ENCODE measurements at places on chromosomes 13 and 19.

GRCh38 chr19:19256072-19256969, 16.8 kb downstream of the TM6SF2 start:
- no peaks in the 10 kb centered on the region for H3K36me3 ChIP-seq
- H3K4me3 ChIP-seq, result no peak overlapping the region
- no peak overlapping the region for H3K27ac ChIP-seq
- DNase-seq, result no peak
- H3K27me3 ChIP-seq, result peaks cover 26% of the 10 kb centered on the region

GRCh38 chr13:113550453-113550852, 34.1 kb upstream of the TFDP1 start:
- H3K27me3 ChIP-seq, result no peaks in the 10 kb centered on the region
- H3K4me1 ChIP-seq, result no peaks in the 10 kb centered on the region
- no peak overlapping the region for H3K27ac ChIP-seq
- no peak for DNase-seq

DNA sequence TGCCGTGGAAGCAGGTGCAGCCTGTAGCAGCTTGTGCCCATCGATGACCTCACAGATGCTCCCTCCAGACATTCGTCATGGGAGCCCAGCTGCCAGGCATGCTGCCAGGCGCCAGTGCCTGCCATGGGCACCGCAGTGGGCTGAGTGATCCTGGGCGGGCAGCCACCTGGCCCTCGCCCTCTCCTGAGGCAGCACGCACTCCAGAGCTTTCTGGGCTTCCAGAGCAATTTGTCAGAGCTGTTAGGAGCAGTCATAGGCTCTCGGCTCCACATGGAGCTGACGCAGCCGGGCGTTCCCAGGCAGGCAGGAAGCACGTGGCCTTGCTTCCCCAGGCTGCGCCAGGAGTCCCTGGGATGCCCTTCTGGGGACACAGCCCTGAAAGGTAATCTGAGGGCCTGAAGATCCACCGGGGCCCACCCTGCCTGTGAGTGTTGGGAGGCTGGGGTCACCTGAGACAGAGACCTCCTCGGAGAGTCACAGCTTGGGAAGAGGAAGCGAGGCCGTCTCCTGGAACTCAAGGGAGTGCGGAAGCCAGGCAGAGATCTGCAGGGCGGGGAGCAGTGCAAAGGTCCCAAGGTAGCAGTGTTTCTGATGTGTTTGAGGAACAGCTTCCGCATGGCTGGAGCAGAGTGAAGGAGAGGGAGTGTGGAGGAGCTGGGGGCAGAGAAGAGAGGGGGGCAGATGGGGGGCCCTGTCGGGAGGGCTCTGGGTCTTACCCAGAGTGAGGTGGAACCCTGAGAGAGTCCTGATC, 50.6 kb downstream of the DPF1 start:
- no peaks in the 10 kb centered on the region for H3K4me1 ChIP-seq
- H3K36me3 ChIP-seq, result no peaks in the 10 kb centered on the region
- no peak overlapping the region for H3K27ac ChIP-seq
- H3K4me3 ChIP-seq, result no peak overlapping the region

- no peak for DNase-seq
- peaks cover 12% of the 10 kb centered on the region for H3K4me1 ChIP-seq
- H3K36me3 ChIP-seq, result no peaks in the 10 kb centered on the region
- no peak overlapping the region for H3K4me3 ChIP-seq
- no peak overlapping the region for H3K27ac ChIP-seq
- peaks cover 19% of the 10 kb centered on the region for H3K27me3 ChIP-seq
These were observed 19.6 kb upstream of the LILRA2 start for GRCh38 chr19:54554006-54554405.

DNA sequence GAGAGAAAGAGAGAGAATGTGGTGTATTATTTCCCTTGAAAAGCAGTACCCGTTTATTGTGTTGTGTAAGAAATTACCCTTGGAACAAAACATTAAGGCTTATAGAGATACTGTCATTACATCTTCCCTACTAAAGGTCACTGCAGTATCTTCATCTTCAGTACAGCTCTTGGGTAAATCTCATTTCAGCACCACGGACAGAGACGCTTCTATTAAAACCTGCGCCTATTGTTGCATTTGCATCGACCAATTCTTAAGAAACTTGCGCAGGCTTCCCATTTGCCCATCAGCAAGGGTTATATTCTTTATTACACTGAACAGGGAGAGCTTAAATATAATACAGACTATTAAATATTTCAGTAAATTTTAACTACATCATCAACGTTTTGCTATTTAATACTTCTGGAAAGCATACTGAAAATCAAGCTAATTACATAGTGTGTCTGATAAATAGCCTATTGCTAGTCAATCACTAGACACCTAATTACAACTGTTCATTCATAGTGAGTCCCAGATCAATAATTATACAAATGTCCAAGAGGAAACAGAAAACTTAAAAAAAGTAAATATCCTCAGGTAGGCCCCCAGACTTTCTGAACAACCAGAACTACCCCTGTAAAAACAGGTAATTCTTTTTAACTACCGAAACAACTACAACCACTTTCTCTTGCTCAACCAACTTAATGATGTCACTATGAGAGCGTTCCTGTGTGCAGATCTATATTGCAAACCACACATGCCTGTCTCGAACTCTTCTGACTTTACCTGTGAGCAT, 350.6 kb downstream of the LIG4 start:
- no peak overlapping the region for H3K4me3 ChIP-seq
- no peak for DNase-seq
- peaks cover 32% of the 10 kb centered on the region for H3K27me3 ChIP-seq
- no peak overlapping the region for H3K27ac ChIP-seq
- no peaks in the 10 kb centered on the region for H3K36me3 ChIP-seq

GRCh38 chr13:59689057-59689456, 474.7 kb downstream of the DIAPH3 start:
- no peaks in the 10 kb centered on the region for H3K27me3 ChIP-seq
- no peak for DNase-seq
- H3K4me1 ChIP-seq, result peaks cover 3% of the 10 kb centered on the region
- no peak overlapping the region for H3K4me3 ChIP-seq
- no peak overlapping the region for H3K27ac ChIP-seq
- H3K36me3 ChIP-seq, result no peaks in the 10 kb centered on the region

- no peak for DNase-seq
- no peaks in the 10 kb centered on the region for H3K4me1 ChIP-seq
- H3K36me3 ChIP-seq, result no peaks in the 10 kb centered on the region
- no peaks in the 10 kb centered on the region for H3K27me3 ChIP-seq
- no peak overlapping the region for H3K4me3 ChIP-seq
These were observed 124.2 kb downstream of the CACNA1A start for GRCh38 chr19:13381827-13382632.

DNA sequence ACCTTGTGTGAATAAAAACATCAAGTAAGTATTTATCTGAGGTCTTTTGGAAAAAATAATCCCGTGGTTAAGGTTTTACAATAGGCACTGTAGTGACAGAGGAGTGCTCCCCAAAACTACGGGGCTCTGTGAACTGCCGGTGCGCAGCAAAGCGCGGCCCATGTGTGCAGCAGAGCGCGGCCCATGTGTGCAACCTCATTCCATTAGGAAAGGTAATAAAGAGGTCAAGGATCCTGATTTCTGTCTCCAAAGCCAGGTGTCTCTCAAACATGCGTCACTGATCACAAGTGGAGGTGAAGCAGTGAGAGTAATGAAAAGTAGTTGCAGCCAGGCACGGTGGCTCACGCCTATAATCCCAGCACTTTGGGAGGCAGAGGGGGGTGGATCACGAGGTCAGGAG, 58.7 kb downstream of the MRPL57 start:
- H3K4me1 ChIP-seq, result peaks cover 18% of the 10 kb centered on the region
- H3K27ac ChIP-seq, result no peak overlapping the region
- H3K36me3 ChIP-seq, result peaks cover 2% of the 10 kb centered on the region
- peaks cover 3% of the 10 kb centered on the region for H3K27me3 ChIP-seq
- no peak overlapping the region for H3K4me3 ChIP-seq

GRCh38 chr19:19600793-19601330, 17.6 kb downstream of the PBX4 start:
- H3K36me3 ChIP-seq, result peaks cover 38% of the 10 kb centered on the region
- H3K4me1 ChIP-seq, result peaks cover 76% of the 10 kb centered on the region
- H3K4me3 ChIP-seq, result no peak overlapping the region
- H3K27ac ChIP-seq, result peak overlapping the region; percentile 89
- no peaks in the 10 kb centered on the region for H3K27me3 ChIP-seq
- DNase-seq, result no peak

- DNase-seq, result no peak
- peaks cover 2% of the 10 kb centered on the region for H3K4me1 ChIP-seq
- no peak overlapping the region for H3K4me3 ChIP-seq
- H3K27ac ChIP-seq, result no peak overlapping the region
These were observed 32.3 kb upstream of the FGF9 start for GRCh38 chr13:21638319-21639282.

DNA sequence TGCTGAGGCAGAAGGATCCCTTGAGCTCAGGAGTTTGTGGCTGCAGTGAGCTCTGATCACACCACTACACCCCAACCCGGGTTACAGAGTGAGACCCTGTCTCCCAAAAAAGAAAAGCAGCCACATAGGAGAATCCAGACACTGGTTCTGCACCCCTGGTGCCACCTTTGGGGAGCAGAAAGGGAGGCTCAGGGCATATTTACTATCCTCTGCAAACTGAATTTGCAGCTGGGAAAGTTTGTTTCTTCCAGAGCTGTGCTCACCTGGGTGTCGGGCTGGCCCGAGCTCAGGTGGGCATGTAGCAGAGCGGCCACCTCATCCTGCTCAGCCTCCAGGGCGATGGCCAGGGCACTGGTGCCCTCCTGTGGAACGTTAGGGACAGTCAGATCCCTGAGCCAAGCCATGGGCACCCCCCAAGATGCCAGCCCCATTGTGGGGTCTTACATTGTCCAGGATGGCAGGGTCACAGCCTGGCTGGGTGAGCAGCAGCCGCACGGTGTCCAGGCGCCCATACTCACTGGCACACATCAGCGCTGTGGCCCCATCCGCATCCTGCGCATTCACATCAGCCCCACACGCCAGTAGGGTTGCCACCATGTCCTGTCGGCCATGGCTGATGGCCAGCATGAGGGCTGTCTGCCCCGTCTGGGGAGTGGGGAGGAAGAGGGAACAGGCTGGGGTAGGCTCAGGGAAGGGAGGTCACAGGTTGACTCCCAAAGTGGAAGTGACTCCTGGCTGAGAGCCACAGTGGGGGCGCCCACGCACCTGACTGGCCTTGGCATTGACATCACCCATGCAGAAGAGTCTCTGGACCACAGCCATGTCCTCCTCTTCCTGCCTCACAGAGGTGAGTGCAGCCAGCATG, 3.1 kb downstream of the RPS28 start:
- H3K4me1 ChIP-seq, result peaks cover 31% of the 10 kb centered on the region
- H3K4me3 ChIP-seq, result no peak overlapping the region
- no peaks in the 10 kb centered on the region for H3K27me3 ChIP-seq
- H3K36me3 ChIP-seq, result peaks cover 25% of the 10 kb centered on the region
- H3K27ac ChIP-seq, result no peak overlapping the region
- DNase-seq, result no peak

DNA sequence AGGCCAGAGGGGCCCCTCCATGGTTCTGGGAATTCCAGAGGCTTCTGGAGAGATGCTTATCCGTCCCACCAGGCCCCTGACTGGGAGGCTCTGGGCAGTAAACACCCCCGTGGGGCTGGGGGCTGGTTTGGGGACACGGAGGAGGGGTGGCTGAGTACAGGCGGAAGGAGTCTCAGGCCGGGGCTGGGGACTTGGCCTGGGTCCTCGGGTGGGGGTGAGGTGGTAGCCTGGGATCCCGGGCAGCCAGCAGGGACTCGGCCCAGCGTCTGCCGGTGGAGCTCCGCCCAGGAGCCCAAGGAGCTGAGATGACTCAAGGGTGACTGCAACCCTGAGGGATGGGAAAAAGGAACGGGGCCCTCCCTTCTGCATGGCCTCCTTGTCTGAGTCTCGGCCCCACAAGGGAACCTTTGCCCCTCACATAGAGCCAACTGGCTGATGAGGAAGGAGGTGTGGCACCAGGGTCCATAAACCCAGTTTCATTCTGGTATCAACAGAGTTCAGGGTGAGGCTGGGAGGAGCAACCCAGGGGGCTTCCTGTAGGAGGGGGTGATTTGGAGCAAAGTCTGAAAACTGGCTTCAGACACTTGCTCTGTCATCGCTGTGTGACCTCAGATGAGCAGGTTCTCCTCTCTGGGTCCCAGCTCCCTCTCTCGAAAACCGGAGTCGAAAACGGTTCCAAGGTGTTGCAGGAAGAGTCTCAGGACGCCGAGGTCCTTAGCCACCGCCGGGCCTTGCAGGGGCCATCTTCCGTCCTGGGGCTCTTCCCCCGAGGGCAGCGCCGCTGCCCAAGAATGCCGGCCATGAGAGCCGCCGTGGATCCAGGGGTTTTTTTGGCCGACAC, 809 bp downstream of the MISP start:
- H3K36me3 ChIP-seq, result no peaks in the 10 kb centered on the region
- H3K27me3 ChIP-seq, result no peaks in the 10 kb centered on the region
- no peaks in the 10 kb centered on the region for H3K4me1 ChIP-seq
- H3K4me3 ChIP-seq, result no peak overlapping the region
- no peak overlapping the region for H3K27ac ChIP-seq

DNA sequence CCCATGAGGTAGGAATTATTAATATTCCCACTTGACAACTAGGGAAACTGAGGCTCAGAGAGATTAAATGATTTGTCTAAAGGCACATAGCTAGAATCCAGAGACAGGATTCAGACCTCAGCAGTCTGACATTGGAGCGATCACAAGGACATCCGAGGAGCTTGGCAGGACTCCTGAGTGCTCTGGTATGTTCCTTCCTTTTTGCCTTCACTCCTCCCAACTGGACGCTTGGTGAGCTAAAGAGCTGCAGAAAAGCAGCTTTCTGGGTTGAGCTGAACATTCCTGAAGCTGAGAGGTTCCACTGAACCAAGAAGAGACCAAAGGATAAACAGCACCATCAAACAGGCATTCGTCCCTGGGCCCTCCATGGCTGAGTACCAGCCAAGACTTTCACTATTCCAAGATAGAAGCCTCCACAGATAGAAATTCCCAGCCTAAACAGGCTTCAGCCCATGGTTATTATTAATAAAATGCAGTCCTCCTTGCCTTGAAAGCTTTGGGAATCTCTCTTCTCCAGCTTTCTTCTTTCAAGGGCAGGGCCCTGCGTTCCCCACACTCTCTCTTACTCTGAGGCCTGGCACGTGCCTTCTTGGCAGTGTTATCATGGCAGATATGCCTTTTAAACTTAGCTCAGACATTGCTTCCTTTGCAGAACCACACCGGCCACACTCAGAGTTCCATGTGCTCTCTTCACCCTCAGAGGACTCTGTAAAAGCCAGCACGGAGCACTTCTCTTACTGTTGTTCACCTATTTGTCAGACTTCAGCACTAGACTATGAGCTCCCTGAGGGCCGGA, 97.1 kb downstream of the CYSLTR2 start:
- peaks cover 18% of the 10 kb centered on the region for H3K4me1 ChIP-seq
- no peak overlapping the region for H3K27ac ChIP-seq
- no peaks in the 10 kb centered on the region for H3K36me3 ChIP-seq
- no peaks in the 10 kb centered on the region for H3K27me3 ChIP-seq
- no peak overlapping the region for H3K4me3 ChIP-seq
